ENCODE measurements at places on chromosomes 2 and 18. TPM values are rescaled to one million over a fixed set of nuclear protein-coding genes. Genes with fewer than 3 reads are reported as not detected.

DNA sequence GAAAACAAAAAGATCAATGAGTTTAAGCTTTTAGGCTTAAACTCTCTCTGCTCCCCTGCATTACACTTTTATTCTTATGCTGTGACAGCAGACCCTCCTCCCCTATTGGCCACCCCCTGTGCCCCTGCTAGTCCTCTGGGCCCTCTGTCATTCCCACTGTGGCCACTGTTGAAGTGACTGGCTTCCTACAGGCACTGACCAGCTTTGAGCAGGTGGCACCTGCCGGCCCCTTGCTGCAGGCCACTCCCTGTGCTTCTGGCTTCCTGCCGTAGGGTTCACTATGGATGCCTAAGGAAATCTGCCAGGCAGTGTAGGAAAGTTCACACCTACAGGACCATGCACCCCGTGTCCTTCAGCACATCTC, 156.5 kb upstream of the L3MBTL4 start:
- DNase-seq, result no peak
- H3K36me3 ChIP-seq, result no peaks in the 10 kb centered on the region
- no peaks in the 10 kb centered on the region for H3K27me3 ChIP-seq
- no peak overlapping the region for H3K4me3 ChIP-seq
- H3K4me1 ChIP-seq, result no peaks in the 10 kb centered on the region

- no peaks in the 10 kb centered on the region for H3K36me3 ChIP-seq
- DNase-seq, result no peak
- H3K4me1 ChIP-seq, result peaks cover 13% of the 10 kb centered on the region
Observed at GRCh38 chr18:79625924-79626561, 53.6 kb upstream of the CTDP1 start.

- DNase-seq, result no peak
- no peaks in the 10 kb centered on the region for H3K36me3 ChIP-seq
Observed at GRCh38 chr2:85275984-85276540, 51.7 kb downstream of the TGOLN2 start.

DNA sequence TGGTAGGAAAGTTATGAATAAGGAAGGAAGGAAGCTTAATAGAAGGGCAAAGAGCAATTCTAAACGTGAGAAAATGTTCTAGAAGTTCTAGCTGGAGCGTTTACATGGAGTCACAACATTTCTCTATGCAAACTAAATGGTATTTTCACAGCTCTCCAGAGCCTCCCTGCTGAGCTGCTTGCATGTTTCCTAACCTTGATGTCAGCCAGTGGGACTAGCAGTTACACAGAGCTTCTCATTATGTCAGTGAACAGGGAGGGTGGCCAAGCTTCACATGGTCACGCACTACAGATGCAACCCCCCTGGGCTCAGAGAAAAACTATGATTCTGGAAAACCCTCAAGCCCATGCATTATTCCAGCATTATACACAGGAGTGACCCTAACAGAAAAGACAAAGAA, 153.4 kb upstream of the CCDC150 start:
- no peak overlapping the region for H3K4me3 ChIP-seq
- H3K27me3 ChIP-seq, result no peaks in the 10 kb centered on the region
- DNase-seq, result no peak
- H3K27ac ChIP-seq, result no peak overlapping the region
- no peaks in the 10 kb centered on the region for H3K36me3 ChIP-seq

Gene ARID5A
- 5.5 TPM for polyA plus RNA-seq
